ENCODE measurements at places on chromosomes 4 and X.

DNA sequence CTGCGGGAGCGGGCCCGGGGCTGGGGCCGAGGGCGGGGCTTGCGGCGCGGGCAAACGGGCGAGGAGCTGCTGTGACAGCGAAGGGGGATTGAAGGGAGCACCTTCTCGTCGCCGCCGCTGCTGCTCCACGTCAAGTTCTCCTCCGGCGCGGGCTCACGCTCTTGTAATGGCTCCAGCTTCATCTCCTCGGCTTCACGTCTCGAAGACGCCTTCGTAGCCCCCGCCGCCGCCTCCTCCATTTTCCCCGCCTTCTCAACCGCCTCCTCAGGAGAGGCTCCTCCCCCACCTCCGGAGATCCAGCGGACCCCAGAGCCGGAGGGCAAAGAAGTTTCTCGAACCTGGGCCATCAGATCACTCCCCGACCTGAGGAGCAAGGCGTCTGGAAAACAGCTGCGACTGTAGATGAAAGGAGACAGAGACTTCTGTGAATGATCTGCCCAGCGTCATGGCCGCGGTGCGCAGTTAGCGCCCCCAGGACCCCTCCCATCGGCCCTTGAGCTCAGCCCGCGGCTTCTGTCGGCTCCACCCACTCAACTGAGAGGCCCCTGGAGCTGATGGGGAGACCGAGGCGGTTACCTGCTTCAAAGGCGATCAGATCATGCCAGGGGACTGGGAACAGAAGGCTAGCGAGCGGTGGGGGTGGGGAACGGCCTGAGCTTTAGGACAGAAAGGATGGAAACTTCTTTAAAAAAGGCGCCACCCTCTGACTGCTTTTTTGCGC, 895 bp downstream of the USP51 start:
- DNase-seq, result peak; percentile 59

DNA sequence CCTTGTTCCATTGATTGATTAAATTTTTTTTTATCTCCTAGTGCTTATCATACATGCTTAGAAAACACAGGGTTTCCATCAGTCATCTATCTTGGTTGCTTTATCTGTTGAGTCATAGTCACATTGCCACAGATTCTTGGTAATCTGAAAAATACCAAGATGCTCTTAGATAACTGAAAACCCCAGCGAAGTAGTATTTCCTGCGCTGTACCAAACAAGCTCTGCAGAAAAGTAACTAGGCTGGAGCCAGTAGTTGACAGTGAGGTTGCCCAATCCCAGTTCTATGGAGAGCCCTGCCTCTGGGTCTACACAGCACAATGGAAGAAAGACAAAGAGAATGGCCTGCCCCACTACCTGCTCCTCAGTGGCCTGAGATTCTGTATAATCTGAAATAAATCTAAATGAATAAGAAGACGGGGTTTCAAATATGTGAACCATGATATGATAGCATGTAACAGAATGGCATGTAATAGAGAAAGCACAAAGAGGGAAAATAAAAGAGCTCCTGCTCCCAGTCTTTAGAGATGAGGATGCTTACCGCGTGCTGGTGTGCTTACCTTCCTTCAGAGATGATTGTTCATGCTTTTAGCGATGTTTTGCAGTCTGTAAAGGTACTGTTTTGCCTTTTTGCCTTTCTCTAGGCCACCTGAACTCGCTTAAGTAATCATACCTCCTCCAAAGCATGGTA, 55.3 kb upstream of the RAPGEF2 start:
- DNase-seq, result no peak

DNA sequence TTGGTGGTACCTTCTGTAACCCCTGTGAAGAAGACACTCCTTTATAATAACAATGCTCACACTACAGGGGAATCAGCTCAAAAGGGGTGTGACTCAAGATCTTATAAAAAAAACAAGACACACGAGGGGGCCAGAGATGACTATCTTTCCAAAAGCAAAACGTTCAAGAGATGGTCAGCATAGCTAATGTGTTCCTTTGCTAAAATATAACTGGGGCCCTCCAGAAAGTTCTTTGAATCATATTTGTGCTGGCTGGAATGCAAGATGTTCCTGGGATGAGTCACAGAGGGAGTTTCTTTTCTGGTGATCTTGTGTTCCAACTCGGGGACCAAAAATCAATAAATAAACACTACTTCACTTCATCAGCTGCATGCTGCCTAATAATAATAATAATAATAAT, 46.5 kb downstream of the RAI2 start:
- no peak for DNase-seq

GRCh38 chr4:10253765-10254164, 137.2 kb upstream of the WDR1 start:
- no peak for DNase-seq

DNA sequence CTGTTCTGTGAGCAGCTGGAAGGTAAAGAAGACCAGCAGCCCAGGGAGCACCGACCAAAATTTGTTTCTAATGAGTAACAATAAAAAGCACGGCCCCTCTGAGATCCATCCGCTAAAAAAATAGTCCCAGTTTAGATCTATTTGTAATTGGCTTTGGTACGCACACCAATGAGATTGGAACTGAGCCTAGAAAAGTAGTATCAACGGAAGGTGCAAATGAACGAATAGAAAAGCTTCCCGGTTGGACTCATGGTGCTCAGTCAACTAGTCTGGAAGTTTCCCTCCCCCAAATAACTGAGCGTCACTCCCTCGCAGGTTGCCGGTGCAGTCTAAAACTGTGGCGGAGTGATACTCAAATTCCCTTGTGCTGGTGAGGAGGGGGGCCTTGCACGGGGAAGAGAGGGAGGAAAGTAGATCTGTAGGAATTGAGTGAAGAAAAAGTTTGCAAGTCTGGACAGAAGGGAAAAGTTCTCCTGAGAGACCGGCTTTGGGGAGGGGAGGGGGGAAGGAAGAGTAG, at the start of gene COL4A5:
Gene COL4A5 (plus strand): TSS at position 413 of the 517 bp plus-strand sequence. CDS start 288 bp downstream, outside the sequence.
- no peak for DNase-seq

GRCh38 chr4:77820649-77821561, 1.7 kb upstream of the CNOT6L start:
- peak; percentile 15 for DNase-seq

GRCh38 chr4:24226023-24226422, 336.2 kb upstream of the PPARGC1A start:
- no peak for DNase-seq

DNA sequence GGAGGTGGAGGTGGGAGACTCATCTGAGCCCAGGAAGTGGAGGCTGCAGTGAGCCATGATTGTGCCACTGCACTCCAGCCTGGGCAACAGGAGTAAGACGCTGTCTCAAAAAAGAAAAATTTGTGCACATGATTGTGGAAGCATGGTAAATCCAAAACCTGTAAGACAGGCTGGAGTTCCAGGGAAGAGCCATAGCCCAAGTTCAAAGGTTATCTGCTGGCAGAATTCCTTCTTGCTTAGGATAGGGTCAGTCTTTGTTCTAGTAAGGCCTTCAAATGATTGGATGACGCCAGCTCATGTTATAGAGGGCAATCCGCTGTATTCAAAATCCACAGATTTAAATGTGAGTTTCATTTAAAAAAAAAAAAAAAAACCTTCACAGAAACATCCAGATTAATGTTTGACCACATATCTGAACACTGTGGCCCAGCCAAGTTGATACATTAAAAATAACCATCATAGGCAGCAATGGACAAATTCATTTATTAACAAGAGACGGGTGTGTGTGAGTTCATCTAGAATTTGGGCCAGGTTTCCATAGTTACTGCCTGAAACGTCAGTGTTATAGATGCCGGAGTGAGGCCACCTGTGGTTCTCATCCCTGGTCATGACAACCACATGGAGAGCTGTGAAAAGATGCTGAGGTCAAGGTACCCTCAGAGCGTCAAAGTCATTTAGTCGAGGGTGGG, 35.2 kb upstream of the SLC2A9 start:
- no peak for DNase-seq

- DNase-seq, result no peak
These were observed 10.6 kb downstream of the NYX start for GRCh38 chrX:41457613-41458192.

- no peak for DNase-seq
These were observed 11.3 kb downstream of the SCD5 start for GRCh38 chr4:82787342-82787741.

- no peak for DNase-seq
These were observed 23.3 kb downstream of the TRIM2 start for GRCh38 chr4:153227469-153228075.

GRCh38 chrX:103309860-103310554, 783 bp downstream of the BEX2 start:
- DNase-seq, result peak; percentile 56

GRCh38 chr4:76950956-76951671, 1.6 kb downstream of the SEPTIN11 start:
- peak; percentile 35 for DNase-seq

DNA sequence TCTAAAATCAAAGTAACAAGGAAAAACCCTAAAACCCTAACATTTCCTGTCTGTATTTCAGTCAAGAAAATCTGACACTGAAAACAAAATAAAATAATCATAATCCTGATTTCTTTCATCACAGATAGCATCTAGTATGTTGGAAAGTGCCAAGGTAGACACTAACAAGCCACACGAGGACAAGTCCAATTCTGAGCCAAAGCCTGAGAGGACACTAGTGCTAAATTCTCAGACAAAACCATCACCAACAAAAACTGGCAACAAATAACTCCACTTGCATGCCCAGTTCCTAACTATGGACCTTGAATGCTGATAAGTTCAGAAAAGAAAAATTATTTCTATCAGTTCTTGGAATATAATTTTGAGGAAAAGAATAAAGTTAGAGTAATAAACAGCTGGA, 113.7 kb downstream of the MANBA start:
- no peak for DNase-seq

DNA sequence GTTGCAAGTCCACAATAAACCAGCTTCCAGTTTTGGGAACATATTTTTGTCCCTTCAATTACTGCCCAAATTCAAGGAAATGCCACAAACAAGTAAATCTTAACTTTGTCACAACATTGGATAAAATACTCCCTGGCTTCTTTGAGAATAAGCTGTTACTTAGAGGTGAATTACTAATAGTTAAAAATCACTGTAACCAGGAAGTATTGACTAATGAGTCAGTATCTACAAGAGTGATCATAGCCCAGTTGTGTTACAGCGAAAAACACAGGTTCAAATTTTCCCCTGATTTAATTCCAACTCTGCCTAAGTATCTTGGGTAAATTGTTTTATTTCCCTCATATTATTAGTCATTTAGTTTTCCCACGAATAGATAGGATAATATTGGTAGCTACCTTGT, 291.2 kb upstream of the PPARGC1A start:
- DNase-seq, result no peak

DNA sequence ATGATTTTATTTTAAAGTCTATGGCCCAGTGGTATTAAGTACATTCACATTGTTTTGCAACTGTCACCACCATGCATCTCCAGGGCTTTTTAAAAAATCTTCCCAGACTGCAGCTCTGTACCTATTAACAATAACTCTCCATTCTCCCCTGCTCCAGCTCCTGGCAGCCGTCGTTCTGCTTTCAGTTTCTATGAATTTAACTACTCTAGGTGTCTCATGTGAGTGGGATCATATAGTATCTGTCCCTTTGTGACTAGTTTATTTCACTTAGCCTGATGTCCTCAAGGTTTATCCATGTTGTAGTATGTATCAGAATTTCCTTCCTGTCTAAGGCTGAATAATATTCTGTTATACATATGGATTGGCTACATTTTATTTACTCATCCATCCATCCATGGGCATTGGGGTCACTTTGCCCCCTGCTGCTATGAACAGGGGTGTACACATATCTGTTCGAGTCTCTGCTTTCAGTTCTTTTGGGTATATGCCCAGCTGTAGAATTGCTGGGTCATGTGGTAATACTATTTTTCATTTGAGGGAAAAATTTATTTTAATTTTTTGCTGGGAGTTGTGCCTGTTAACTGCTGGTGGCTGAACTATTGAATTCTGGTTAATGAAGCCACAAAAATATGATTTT, 131.3 kb downstream of the ARHGAP10 start:
- peak; percentile 37 for DNase-seq

DNA sequence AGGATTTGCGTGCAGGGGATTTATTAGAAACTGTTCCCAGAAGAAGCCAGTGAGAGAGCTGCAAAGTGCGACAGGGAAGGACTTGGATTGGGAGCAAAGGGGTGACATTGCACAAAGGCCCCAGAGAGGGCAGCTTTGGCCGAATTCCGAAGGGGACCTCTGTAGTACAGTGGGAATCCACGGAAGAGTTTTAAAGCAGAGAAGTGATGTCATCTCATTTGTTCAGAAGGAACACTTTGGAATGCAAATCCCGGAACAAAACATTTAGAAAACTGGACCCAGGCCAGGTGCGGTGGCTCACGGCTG, 71.7 kb downstream of the FAM184B start:
- no peak for DNase-seq

GRCh38 chr4:100366213-100366612, 151.6 kb downstream of the EMCN start:
- DNase-seq, result no peak

- DNase-seq, result no peak
These were observed 207.3 kb upstream of the CENPE start for GRCh38 chr4:103405415-103405814.

GRCh38 chrX:48489892-48490291, 13.9 kb downstream of the FTSJ1 start:
- DNase-seq, result no peak

- no peak for DNase-seq
These were observed 75.0 kb upstream of the SORBS2 start for GRCh38 chr4:185886832-185887524.

GRCh38 chrX:37825215-37825842, 22.0 kb downstream of the DYNLT3 start:
- peak; percentile 12 for DNase-seq

GRCh38 chr4:109302361-109303139, at the start of gene COL25A1:
Gene COL25A1 (minus strand): TSS chr4:109302658.
- DNase-seq, result peak; percentile 65

- no peak for DNase-seq
These were observed 38.0 kb upstream of the TMPRSS11F start for GRCh38 chr4:68167706-68168105.

- no peak for DNase-seq
These were observed 647.3 kb upstream of the DIPK2B start for GRCh38 chrX:45847961-45848360.

DNA sequence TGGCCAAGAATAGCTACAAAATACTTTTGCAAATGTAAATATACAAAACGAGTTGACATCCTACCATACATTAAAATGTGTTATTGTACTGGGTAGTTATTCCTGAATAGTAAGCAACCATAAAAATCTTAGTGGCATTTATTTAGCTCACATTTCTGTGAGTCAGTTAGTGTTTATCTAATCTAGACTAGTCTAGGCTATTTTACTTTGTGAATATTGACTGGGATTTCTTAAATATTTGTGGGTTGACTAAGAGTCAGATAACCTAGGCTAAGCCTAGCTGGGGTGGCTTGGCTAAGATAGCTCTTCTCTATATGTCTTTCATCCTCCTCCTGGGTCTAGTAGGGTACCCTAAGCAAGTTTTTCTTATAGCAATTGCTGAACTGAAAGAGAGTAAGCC, 543.8 kb upstream of the DIAPH2 start:
- DNase-seq, result no peak

GRCh38 chr4:72430050-72430449, 139.0 kb downstream of the ADAMTS3 start:
- DNase-seq, result no peak

- DNase-seq, result no peak
These were observed 110.7 kb upstream of the PPP2R3B start for GRCh38 chrX:497186-498014.

DNA sequence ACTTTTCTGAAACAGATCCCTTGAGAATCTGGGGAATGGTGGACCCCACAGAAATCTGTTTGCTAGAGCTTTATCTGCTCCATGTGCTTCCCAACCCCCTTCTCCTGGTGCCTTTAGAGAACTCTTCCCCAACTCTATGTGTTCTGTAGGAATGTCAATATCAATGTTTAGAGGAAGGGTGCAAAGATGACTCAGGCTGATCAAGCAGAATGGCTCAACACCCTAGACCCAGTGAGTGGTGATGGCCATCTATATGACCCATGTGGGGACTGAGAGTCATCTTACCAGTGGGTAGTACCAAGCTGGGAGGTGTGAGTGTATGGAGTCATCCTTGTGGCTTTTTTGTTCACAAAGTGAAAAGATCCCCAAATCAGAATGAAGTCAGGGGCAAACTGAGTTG, 143.5 kb downstream of the RAB28 start:
- no peak for DNase-seq

Data from SK-N-SH (cell line).